Left lung (tissue), 14 donors: ENCODE measurements at places on chromosomes 7 and 10. TPM values are rescaled to one million over a fixed set of nuclear protein-coding genes. Genes with fewer than 3 reads are reported as not detected.

NRCAM gene
- total RNA-seq: 10.6 TPM

ADAP1 gene
- total RNA-seq: 25.8 TPM

CAV2 gene
- 210 TPM for total RNA-seq

LRRC18 gene
- 1.2 TPM for total RNA-seq

CRTAC1 gene
- total RNA-seq: 12.9 TPM

DYNC1I1 gene
- total RNA-seq: 1.6 TPM

C7orf33 gene
- not detected for total RNA-seq

GCK gene
- total RNA-seq: 0.34 TPM

CYP3A4 gene
- total RNA-seq: not detected

AKR1C4 gene
- total RNA-seq: not detected

PTCD1 gene
- 4.5 TPM for total RNA-seq

PKD2L1 gene
- total RNA-seq: not detected

CFAP58 gene
- 0.29 TPM for total RNA-seq

IFIT1B gene
- total RNA-seq: not detected

ADCYAP1R1 gene
- 0.92 TPM for total RNA-seq

SEPTIN7 gene
- 192 TPM for total RNA-seq

NRBF2 gene
- total RNA-seq: 19.0 TPM

OR9A2 gene
- not detected for total RNA-seq

CEP55 gene
- 3.4 TPM for total RNA-seq

FOXP2 gene
- 9.0 TPM for total RNA-seq

RABGEF1 gene
- 22.7 TPM for total RNA-seq

LIPN gene
- total RNA-seq: not detected

CALY gene
- not detected for total RNA-seq

CYP26C1 gene
- total RNA-seq: 0.09 TPM

CPN1 gene
- not detected for total RNA-seq

NEBL gene
- total RNA-seq: 58.8 TPM

PNLIPRP2 gene
- not detected for total RNA-seq

CREB5 gene
- 19.9 TPM for total RNA-seq

LIPF gene
- not detected for total RNA-seq

VAX1 gene
- not detected for total RNA-seq

TNRC18 gene
- total RNA-seq: 102 TPM

VIM gene
- total RNA-seq: 1,774 TPM

SFRP4 gene
- total RNA-seq: 37.3 TPM
